ENCODE measurements at places on chromosomes 2 and 18.
A peak's percentile ranks its signal among the peaks of the same experiment; 100 is the strongest.

GRCh38 chr2:10911291-10912075 is at the start of gene KCNF1:
KCNF1 (plus strand) TSS chr2:10911934; CDS start chr2:10912427, 493 bp downstream.
- DNase-seq: peak; percentile 57

- no peak for DNase-seq
Measured at GRCh38 chr2:56333812-56334485, 150.2 kb downstream of the CCDC85A start.

DNA sequence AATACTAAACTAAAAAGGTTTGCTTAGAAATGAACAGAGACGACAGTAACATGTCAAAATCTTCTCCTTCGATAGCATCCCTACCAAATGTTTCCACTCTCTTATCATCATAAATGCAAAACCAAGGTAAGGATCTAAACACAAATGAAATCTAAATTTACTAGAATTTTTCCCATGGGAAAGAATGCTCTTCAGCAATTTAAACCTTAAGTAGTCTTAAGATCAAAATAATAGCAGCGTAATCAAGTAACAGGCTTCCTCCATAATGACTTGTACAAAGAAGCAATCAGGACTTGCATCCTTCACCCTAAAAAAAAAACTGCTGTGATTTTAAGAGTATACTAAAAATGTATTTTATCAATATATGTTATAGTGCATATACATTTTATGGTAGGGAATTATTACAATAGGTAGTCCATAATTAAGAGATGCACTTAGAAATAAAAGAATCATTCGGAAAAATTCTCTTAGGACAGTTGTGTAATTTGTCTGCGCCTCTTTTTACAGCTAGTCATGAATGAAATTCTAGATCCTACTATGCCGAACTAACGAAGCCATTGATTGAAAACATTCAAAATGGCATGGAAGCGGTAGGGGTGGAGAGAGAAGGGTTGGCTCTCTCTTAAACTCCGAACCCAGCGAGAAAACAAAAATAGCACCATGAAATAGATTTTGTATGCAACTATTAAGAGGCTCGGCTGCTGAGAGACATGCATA is 1.3 kb downstream of the PGAP1 start:
- no peak for DNase-seq

- no peak for DNase-seq
Measured at GRCh38 chr2:173720306-173720705, 244.9 kb downstream of the SP3 start.

- DNase-seq: no peak
Measured at GRCh38 chr2:207370646-207371045, 159.1 kb upstream of the CREB1 start.

- no peak for DNase-seq
Measured at GRCh38 chr2:116057538-116057937, 1615.1 kb downstream of the DPP10 start.

GRCh38 chr2:119679526-119679837 is 481 bp downstream of the TMEM177 start:
- DNase-seq: no peak

DNA sequence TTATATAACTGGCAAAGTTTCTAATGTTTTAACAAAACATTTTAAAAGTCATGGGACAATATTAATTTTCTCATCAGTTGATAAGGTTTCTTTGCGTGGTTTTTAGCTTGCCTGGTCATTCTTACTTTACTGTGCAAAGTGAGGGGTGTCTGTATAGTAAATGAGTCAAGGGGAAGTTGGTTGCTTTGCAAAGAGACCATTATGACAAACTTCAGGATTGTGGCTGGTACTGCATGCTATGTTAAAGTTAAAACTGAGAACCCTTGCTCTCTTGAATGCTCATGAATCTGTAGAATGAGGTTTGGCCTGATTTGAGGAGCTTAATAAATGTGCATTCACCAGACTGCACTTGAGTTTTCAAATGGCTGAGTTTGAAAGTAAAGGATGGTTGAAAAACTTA is 47.0 kb downstream of the COL4A4 start:
- DNase-seq: no peak

GRCh38 chr2:195563857-195564512 is 93.0 kb upstream of the SLC39A10 start:
- peak; percentile 42 for DNase-seq

- DNase-seq: no peak
Measured at GRCh38 chr2:48259811-48260210, 270.1 kb upstream of the STON1 start.

DNA sequence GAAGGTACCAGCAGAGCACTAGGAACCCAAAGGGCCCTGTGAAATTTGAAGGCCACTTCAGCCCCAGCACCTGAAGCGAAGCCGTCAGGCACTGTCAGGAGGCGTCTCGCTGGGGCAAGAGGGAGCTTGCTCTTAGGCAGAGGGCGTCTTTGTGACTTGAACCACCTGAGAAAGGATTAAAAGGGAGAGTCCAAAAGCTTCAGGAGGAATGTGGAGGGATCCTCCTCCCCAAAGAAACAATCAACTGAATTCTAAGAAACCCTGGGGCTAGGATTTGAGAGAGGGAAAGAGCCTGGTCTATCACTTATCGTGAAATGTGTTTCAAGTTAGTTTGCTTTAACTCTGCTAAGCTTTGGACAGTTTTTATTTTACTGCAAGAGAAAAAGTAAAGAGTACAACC is 324.9 kb upstream of the SOX11 start:
- no peak for DNase-seq

GRCh38 chr2:240644171-240644651 is 18.9 kb downstream of the GPR35 start:
- no peak for DNase-seq

DNA sequence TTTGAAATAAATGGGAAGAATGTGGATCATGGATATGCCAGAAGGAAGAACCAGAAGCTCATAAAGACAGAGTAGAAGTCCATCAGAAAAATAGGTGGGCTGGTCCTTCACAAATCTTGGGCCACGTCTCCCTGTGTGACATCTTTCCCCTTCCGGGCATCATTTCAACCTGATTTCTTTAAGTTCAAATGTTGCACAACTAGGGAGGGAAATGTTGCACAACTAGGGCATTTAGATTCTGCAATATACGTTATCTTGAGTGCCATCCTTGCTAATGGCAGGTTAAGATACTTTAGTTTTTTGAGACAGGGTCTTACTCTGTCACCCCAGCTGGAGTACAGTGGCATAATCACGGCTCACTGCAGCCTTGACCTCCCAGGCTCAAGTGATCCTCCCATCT is 129.6 kb downstream of the CERS6 start:
- DNase-seq: no peak

DNA sequence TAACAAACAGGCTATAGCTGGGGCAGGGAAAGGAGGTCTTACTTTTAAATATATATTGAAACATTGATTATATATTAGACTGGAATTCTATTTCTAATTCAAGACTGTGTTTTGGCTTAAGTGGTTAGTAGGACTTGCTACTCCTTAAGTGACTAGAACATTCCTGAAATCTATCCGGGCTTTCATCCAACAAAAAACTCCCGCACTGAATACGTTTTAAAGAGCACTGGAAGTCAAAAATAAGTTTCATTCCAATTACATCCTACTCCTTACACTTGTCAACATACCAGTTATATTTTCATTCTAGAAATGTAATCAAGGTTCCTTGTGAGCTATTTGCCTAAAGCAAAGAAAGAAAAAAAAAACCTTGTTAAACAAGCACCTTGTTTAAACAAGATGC is 204.6 kb downstream of the SP3 start:
- no peak for DNase-seq

- DNase-seq: no peak
Measured at GRCh38 chr2:132979339-132980093, 309.5 kb upstream of the LYPD1 start.

DNA sequence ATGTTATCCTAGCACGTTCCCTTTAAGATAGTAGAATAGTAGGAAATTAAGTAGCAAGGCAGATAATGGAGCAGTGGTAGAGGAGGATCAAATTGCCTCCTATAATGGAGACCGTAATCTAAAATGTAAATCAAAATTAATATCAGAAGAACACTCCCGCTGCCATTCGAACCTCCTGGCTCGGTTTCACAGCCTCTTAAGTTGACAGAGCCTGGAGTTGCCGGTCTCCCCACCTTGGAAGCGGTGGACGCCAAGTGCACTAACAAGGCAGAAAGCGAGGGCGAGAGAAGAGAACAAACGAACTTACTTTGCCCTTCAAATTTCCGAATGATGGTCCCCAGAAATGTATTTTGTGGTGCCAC is 450 bp downstream of the KCNH7 start:
- DNase-seq: no peak

- no peak for DNase-seq
Measured at GRCh38 chr2:3827673-3828575, 124.5 kb downstream of the DCDC2C start.

- no peak for DNase-seq
Measured at GRCh38 chr18:51426996-51427395, 229.5 kb upstream of the MEX3C start.

GRCh38 chr2:122927197-122927596 is 1097.9 kb upstream of the CNTNAP5 start:
- no peak for DNase-seq

GRCh38 chr2:169280502-169280901 is 81.8 kb downstream of the LRP2 start:
- no peak for DNase-seq

GRCh38 chr2:85716346-85716914 is 22.3 kb downstream of the GNLY start:
- no peak for DNase-seq

- DNase-seq: no peak
Measured at GRCh38 chr2:39738936-39739335, 40.1 kb downstream of the THUMPD2 start.

GRCh38 chr2:10236571-10237391 is 65.9 kb upstream of the HPCAL1 start:
- no peak for DNase-seq

GRCh38 chr2:160584972-160585494 is 91.4 kb upstream of the RBMS1 start:
- DNase-seq: no peak

DNA sequence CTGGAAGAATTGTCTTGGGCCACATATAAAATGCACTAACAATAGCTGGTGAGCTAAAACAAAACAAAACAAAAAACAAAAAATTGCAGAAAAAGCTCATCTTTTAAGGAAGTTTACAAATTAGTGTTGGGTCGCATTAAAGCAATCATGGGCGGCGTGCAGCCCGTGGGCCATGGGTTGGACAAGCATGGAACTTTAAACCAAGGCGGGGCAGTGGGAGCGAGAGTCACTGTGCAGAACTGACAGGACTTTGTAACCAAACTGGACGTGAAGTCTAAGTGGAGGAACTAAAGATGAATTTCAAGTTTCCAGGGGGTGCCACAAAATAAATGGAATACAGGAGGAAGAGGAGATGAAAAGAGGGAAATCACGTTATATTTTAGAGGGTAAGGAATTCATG is 80.7 kb downstream of the PSMG2 start:
- no peak for DNase-seq

- peak; percentile 68 for DNase-seq
Measured at GRCh38 chr2:179106676-179107428, 56.9 kb upstream of the CCDC141 start.

DNA sequence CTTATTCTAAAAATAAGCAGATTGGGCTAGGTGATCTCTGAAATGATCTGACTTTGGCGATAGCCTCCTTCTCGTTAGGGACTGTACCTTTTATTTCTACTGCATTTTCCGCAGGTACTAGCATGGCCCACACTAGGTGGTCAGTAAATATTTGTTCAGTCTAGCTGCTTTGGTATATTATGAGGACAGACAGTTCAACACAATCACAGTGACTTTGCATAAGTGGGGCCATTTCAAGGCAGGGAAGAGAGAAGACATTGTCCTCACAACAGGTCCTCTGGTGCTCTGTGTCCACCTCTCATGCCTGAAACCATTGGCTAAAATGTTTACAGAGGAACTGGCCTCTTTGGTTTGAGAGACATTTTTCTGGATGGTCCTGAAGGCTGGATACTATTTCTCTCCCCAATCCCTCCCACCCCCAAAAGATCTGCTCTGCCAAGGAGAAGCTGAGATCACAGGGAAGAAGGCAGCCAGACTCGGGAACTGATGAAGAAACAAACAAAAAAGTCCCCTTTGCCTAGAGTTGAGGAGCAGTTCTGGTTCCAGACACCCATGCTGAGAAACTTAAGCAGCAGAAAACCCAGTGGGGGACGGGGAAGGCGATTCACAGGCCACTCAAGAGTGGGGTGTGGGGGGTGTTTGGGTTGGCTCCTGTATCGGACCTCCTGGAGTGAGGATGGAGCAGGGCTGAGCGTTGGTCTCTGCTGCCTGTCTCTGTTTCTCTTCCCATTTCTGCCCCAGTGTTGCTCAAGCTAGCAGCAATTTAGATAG is 2.9 kb upstream of the TNP1 start:
- DNase-seq: no peak

Data from amniotic stem cell (primary cell).